Upper lobe of right lung (tissue), 1 donor: ENCODE measurements at places on chromosomes 7 and 10.

- DNase-seq: no peak
These were observed 15.2 kb upstream of the CPA1 start for GRCh38 chr7:130365088-130365487.

DNA sequence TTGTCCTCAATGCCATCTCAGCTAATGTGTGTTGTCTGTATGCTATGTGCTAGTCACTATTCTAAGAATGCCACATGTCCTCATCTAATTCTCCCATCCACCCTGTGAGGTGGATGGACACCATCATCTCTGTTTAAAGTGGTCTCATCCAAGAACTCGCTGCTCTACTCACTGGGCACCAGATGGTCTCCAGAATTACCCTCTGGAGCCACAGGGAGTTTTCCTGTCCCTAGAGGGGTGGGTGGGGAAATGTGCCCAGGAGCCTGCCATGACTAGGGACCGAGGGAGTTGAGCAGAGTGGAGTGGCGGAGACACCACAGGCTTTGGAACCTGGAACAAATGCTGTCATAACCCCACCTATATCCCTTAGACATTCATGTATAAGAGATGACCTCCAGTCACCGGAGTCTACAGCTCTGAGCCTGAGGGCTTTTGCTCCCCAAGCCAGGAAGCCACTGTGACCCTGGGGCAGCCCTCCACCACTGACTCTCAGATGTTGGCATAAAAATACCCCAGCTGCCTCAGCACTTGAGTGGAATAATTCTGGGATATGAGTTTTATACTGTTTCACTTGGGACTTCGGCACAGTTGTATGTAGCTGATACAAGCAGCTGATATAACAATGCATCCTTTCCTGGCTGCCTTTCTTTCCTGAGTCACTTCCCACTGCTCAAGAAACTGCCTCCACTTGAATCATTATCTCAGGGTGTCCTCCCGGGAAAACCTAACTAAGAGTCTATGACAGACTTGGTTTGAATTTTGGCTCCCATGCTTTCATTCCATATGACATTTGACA lies 61.5 kb upstream of the RAPGEF5 start:
- no peak for DNase-seq

- no peak for DNase-seq
These were observed 225.7 kb upstream of the AOAH start for GRCh38 chr7:36949711-36950600.

- no peak for DNase-seq
These were observed 532.2 kb upstream of the STEAP1 start for GRCh38 chr7:89621925-89622641.

DNA sequence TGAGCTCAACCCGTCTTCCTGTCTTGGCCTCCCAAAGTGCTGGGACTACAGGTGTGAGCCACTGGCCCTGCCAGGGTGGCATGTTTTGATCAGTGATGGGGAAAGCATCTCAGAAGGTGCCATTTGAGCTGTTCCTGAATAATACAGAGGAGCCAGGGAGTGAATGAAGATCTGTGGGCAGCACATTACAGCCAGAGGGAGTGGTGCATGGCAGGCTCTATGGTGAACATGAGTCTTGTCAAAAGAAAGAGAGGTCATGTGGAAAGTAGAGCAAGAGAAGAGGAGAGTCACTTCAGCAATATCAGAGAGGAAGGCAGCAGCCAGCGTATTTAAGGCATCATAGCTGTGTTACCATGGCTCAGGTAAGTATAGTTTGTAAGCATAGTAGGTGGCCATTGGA lies 275.7 kb upstream of the LRGUK start:
- DNase-seq: no peak

GRCh38 chr10:77564731-77565589 lies 72.6 kb downstream of the KCNMA1 start:
- no peak for DNase-seq

DNA sequence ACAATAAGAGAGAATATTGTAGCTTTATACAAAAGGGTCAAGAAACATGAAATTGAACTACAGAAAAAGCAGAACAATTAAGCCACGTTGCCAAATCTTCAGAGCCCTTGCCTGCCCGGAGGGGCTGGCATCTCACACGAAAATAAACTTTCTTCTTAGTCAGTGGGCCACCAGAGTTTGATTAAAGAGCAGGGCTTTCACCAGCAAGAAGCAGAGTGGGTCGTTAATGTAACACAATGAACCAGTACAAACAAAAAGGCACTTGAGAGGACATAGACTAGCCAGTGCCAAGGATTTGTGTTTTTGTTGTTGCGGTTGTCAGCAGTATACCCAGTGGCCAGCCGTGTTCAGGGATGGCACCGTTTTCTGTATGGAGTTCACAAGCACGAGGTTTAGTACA lies 155.4 kb downstream of the NRP1 start:
- no peak for DNase-seq

DNA sequence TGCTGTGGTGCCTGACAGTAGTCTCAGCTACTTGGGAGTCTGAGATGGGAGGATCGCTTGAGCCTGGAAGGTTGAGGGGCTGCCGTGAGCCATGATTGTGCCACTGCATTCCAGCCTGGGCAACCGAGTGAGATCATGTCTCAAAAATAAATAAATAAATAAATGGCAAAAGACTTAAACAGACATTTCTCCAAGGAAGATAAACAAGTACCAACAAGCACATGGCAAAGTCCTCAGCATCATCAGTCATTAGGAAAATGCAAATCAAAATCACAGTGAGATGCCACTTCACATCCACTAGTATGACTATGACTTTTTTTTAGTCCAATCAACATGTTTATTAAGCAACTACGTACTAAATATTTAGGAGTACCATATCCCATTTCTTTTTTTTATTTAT lies 21.3 kb upstream of the KPNA7 start:
- no peak for DNase-seq
